ENCODE measurements at places on chromosomes 1 and 21. TPM values are rescaled to one million over a fixed set of nuclear protein-coding genes. Genes with fewer than 3 reads are reported as not detected.

The ADORA3 gene
- 5.0 TPM for total RNA-seq

The RGS16 gene
- 19.7 TPM for total RNA-seq

GRCh38 chr1:198472119-198472518 lies 68.4 kb downstream of the ATP6V1G3 start:
- no peak for DNase-seq

GRCh38 chr1:78237364-78237916 lies 191.7 kb downstream of the GIPC2 start:
- DNase-seq, result no peak

DNA sequence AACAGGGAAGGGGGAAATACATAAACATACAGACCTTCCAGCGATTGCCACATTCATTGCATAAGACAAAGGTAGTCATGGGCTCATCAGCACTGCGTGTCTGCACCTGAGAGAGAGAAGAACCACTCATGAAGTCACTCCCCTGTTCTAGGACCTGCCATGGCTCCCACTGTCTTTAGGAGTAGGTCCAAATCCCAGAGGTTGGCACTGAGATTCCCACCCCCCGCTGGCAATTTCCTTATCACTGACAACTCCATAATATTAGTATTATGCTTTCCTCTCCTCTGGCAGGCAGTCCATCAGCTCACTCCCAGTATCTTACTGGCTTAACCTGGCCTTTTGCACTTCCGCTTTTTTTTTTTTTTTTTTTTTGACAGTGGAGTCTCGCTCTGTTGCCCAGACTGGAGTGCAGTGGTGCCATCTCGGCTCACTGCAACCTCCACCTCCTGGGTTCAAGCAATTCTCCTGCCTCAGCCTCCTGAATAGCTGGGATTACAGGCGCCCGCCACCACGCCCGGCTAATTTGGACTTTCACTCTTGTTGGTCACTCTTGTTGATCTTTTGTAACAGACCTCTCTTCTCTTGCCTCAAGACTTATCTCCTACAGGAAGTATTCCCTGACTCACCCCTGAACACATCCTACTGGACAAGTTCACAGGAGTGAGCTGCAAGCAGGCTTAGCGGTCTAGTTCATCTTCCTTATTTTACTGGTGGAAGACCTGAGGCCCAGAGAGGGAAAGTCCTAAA lies 14.8 kb upstream of the ZNF436 start:
- no peak for DNase-seq

GRCh38 chr1:101697072-101697471 lies 299.7 kb downstream of the OLFM3 start:
- DNase-seq, result no peak

- peak; percentile 93 for DNase-seq
Observed at GRCh38 chr1:151024540-151025146, 11.7 kb upstream of the BNIPL start.

- no peak for DNase-seq
Observed at GRCh38 chr1:53585129-53585528, 125.9 kb downstream of the DMRTB1 start.

DNA sequence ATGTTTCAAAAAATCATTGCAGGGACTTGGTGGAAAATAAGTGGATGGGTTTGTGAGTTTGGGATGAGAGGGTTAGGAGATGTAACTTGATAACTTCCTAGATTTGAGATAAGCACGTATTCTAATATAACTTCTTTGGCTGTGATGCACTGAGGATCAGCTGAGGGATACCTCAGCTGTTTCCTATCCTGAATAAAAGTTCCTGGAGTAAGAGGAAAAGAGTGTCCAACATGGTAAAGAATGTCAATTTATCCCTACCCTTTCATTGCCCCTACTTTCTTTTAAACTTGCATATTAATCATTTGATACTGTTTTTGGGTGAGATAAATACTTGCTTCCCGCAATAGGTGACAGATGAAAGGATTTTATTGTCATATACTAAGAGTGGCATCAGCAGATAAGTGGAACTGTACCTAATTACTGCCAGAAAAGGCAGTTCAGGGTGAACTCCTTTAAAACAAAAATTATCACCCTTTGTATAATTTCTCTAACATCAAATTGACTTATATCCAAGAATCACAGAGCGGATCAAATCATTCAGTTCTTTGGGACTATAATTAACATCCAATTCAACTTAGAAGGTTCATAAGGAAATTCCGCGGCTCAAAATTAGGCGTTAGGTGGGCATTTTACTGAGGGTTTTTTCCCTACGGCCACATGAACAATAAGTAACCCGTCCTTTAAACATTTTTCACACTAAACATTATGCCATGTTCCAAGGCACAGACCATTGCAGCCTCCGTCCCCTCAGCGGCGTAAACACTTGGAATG lies 1.4 kb upstream of the SUCO start:
- DNase-seq, result no peak

DNA sequence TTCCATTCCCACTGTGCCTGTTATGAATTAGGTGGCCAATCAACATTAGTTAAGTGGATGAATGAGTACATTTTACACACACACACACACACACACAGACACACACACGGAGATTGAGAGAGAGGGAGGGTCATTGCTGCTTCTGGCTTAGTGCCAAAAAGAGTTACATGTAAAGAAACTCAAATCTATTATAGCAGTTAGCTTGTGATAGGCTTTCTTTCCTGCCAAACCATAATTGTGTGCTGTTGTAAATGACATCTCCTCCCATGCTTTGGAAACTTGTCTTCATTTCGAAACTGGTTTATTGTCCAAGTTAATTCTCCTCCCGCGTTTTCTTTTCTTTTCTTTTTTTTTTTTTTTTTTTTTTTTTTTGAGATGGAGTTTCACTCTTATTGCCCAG lies 1.4 kb upstream of the MT1HL1 start:
- DNase-seq, result no peak

DNA sequence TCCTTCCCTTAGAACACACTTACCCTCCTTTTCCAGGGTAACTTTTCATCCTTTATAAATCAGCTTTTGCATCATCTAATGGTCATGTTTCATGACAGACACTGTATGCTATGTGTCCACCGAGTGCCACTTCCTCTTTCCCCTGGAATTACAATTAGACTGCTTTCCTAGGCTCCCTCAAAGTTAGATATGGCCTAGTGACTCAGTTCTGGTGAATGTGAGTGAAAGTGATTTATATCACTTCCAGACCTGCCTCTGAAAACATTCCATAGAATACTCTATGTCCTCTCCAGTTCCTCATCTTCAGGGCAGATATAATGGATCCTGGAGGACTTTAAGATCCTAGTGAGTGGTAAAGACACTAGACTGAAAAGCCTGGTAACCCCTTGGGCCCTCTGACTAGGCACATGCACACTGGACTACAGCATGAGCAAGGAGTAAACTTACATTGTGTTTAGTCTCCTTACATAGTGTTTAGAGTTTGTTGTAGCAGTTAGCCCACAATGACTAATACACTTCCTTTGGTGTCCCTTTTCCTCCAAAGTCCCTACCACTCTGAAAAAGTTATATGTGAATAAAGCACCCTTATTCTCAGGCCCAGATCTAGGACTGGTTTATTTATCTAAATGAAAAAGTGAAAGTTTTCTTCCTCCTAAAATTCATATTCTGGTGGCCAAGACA lies 59.3 kb downstream of the GPR88 start:
- no peak for DNase-seq
